AG04450 (cell line): ENCODE measurements at places on chromosomes 2 and 18.

DNA sequence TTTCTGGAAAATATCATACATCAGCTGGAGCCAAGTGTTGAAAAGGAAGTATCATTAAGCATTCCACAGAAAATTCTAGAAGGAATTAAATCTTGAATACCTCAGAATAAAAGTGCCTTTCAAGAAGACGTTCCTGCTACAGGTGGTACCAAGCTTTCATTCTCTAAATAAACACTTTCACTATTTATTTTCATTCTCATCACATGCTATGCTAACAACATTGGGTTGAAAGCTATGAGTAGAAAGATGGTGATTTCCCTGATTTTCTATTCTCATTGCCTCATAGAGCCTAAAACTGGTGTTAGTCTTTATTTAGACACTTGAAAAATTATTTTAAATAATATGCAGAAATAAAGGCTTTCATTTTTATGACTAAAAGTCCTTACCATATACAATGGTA lies 324.7 kb downstream of the LRP1B start:
- DNase-seq = no peak

- peak; percentile 53 for DNase-seq
Measured at GRCh38 chr2:96485751-96486651, 19.2 kb downstream of the NEURL3 start.

GRCh38 chr18:75563150-75563549 lies 135.6 kb upstream of the SMIM21 start:
- no peak for DNase-seq

DNA sequence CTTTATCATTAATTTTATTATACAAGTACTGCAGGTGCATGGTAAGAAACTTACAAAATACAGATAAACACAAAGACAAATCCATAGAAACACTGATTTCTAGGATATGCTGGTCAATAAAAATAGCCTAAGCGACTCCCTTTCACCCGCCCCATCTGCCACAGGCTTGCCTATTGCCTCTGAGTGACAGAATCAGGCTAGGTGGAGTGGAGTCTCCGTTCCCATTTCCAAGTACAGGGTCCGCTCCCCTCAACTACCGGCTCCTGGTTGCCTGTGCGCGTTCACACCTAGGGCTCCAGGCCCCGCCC lies 201 bp upstream of the TRAPPC12 start:
- DNase-seq = no peak

DNA sequence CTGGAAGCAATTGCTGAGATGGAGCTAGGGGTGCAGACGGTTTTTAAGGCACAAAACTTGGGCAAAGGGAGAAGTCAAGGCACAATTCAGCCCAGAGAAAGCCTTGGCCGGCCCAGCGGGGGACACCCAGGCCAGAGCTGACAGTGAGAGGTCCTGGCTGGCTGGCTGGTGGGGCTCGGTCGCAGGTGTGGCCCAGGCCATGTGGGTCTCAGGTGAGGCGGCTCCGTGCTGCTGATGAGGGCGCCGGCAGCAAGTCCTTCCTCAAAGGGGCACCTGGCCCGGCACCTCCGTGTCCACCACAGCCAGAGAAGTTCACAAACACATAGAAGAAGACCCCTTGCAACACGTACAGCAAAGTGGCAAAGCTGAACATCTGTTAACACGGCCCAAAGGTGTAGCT lies 54.2 kb upstream of the LDLRAD4 start:
- DNase-seq = no peak

GRCh38 chr2:110115291-110116032 lies at the start of gene MALL:
Gene MALL (minus strand): TSS chr2:110115822. CDS start chr2:110115792, 30 bp downstream.
- DNase-seq = no peak

DNA sequence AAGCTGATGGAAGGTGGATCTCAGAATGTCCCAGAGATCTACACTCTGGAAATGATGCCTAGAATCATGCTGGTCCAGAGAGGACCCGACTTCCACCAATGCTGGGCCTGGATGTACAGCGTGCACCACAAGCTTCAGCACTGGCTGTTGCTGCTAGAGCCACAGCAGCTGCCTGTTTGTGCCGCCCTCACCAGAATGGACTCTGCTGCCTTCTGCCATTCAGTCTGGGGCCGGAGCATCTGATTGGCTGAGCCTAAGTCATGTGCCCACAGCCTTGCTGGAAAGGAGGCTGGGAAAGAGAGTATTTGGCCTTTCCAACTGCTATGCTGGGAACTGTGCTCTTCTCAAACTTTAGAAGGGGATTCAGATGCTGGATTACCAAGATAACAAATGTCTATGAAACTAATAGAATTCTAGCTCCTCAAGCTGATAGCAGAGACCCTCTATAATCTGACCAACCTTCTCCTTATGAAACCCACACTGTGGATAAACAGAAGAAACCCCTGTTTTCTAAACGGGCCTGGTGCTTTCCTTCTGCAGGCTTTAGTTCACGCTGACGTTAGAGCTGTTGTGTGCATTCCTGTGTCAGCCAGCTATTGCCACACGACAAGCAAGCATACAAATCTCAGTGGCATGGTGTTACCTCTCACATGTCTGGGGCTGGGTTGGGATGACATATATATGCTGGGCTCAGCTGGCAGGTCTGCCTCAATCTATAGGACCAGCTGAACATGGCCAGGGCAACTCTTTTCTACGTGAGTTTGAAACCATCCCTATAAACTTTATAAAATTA lies 4.1 kb upstream of the LOXHD1 start:
- no peak for DNase-seq

DNA sequence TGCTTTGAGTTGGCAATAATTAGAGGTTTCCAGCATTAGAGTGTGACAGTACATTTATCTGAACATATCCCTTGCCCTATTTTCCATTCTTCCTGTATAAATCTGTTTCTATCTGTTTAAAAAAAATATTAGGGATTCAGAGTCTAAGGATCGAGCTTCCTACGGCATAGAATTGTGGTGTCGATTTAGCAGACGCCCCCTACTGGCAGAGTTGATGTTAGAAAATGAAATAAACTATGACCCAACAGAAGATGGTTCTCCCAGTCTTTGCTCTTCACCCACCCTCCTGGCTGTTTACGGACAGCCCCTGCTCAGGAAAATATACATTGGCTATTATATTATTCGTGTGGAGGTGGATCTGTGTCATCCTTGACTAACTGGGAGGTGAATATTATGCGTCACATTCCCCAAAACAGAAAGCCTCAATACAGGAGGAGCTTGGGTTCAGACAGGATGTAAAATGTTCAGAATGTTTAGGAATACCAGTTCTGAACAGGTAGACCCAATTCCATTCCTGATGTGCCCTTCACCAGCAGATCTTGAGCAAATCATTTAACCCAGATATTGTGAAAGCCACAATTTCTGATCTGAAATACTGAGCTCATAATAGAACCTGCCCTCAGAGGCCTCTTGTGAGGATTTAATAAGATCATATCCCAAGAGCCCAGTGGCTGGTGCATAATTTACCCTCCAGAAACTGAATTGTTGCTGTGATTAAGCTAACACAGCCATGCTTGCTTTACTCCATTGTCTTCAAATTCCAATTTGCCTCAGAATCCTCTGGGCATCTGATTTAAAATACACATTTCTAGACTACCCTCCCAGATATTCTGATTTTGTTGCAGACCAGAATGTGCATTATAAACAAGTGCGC lies 10.8 kb upstream of the ERMN start:
- no peak for DNase-seq

- DNase-seq = no peak
Measured at GRCh38 chr2:237670641-237671040, 43.3 kb downstream of the LRRFIP1 start.
